Right forelimb (tissue), 1 donor: ENCODE measurements at places on chromosomes 3 and 15.

DNA sequence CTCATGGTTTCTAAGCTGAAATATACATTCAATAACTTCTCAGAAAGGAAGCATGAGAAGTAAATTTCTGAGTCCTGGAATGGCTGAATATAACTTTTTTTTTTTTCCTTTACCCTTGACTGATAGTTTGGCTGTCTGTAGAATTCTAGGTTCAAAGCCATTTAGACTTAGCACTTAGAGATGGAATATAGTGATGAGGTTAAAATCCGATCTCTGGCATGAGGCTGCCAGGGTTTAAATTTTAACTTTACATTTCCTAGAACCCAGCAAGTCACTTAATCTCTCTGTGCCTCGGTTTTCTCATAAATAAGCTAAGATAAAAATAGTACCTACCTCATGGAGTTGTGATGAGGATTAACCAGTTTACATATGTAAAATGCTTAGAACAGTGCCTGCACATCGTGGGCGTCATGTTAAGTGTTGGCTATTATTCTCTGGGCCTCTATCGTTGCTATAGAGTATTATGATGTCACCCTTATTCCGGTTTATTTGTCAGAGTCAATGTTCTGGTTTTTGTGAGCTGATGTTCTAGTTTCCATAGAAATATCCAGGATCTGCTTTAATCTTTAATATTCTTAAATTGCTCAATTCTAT is 199.8 kb upstream of the TLE3 start:
- no peak for DNase-seq

- DNase-seq: no peak
Observed at GRCh38 chr15:26214290-26214689, 351.2 kb upstream of the ATP10A start.

GRCh38 chr3:4514321-4514720 is 21.2 kb downstream of the ITPR1 start:
- DNase-seq: no peak

DNA sequence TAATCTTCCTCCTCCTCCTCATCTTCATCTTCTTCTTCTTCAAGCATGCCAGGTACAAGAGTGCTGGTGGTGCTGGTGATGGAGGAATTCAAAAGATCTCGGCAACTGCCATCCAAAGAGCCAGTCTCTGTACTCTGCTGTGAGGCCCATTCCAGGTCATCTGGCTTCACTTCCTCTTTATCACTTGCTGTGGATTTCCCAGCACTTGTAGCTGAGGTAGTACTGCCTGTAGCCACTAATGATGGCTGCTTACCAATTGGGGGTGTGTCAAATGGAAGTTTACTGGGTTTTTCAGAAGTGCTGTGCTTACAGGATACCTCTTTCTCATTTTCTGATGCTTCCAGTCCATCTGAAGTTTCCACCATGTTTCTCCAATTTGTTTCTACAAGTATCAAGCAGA is 28.8 kb upstream of the SHC4 start:
- DNase-seq: no peak

DNA sequence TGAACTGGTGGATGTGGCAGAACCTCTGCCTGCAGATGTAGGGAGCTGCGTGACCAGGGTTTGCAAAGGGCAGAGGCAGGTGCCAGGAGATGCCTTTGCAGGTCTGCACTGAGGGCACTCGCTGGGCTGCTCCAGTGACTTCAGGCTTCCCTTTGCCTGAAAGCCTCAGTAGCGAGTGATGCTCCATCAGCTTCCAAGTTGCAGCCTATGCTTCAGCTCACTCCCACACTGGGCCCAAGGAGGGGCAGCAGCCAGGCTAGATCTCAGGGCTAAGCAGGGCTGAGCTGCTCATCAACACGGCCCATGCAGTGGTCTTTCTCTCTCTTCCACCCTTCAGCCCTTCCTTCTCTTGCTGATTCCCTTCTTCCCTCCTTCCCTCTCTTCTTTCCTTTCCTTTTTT is 78.3 kb upstream of the RGMA start:
- DNase-seq: no peak

DNA sequence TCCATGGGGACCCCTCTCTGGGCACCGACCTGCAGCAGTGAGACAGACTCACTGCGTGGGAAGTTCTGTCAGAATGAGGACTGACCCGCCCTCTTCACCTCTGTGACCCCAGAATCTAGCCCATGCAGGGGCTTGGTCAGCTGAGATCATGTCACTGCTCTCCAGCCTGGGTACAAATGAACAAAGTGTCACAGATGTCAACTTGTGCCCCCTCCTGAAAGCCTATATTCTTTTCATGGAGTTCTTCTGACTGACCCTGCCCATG is 210.8 kb downstream of the XXYLT1 start:
- DNase-seq: no peak

GRCh38 chr15:67181221-67181639 is 73.2 kb downstream of the AAGAB start:
- DNase-seq: no peak

DNA sequence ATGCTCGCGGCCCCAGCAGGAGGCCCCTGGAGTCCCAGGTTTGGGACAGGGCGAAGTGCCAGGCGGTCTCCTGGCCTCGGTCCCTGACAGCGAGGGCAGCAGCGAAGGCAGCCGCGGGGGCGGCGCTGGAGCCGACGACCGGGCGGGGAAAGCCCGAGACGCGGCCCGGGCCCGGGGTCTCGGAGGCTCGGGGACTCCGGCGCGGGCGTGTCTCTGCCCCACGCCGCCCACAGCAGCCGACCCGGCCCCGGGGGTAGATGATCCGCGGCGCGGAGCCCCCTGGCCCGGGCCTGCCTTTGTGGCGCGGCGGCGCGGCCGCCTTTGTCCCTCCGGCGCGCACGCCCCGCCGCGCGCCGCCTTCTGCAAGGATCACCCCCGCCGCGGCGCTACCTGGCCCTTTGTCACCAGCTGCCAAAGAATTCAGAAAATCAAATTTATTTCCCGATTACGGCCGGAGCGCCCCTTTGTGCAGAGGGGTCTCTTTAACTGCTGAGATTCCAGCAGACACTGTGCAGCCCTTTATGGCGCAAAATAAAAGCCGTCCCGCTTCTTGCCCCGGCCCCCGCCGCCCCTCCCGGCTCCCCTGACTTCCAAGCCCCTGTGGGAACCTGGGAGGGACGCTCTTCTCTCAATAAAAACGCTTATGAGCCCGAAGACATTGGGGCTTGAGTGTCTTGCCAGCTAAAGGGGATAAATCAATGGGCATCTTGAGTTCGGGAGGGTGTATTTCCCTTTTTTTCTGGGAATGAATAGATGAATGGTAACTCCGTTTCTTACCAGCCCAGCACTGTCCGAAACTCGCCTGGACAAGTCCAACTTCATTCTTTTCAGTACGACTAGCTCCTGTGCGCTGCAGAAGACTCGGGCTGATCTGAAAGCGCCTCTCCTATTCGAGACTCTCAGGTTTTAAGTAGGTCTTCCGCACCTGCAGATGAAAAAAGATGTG is 68.4 kb downstream of the HES1 start:
- no peak for DNase-seq

GRCh38 chr15:81893182-81893835 is 152.5 kb downstream of the MEX3B start:
- DNase-seq: no peak

- DNase-seq: no peak
Observed at GRCh38 chr15:45586125-45586524, 1.1 kb upstream of the BLOC1S6 start.

GRCh38 chr3:127584734-127585133 is 5.8 kb downstream of the TPRA1 start:
- DNase-seq: no peak

GRCh38 chr15:62498278-62498677 is 333.2 kb upstream of the C2CD4B start:
- DNase-seq: no peak

DNA sequence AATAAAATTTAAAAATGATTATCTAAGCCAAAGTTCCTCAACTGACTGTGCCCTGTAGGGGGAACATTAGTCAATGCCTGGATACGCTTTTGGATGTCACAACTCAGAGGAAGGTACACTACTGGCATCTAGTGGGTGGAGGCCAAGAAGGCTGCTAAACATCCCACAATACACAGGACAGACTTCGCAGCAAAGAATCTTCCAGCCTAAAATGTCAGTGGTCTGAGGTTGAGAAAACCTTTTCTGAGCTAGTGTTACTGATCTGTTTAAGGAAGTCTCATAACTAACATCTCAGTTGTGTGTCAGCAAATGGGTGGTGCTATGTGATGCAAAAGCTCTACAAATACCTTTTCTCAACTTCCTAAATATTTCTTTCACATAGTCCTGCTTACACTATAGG is 20.9 kb upstream of the LDHAL6B start:
- no peak for DNase-seq

DNA sequence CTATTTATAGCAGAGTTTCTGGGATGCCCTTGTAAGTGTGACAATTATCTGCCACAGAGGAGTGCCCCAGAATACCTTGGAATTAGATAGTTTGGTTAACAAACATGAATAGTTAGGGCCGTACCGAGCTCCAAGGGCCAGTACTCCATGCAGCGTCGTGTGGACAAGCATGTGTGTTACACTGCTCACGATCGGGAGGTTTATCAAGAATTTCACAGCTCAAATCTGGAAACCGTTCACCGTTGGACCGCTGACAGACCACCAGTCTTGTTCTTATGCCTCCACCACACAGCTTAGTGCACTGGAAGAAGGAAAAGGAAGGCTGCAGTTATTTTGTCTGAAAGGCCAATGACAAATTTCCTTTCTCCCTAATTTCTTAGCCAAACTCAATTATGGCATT is 93.7 kb downstream of the ADAMTS9 start:
- DNase-seq: no peak

- no peak for DNase-seq
Observed at GRCh38 chr3:100041328-100041749, 73.0 kb downstream of the FILIP1L start.

DNA sequence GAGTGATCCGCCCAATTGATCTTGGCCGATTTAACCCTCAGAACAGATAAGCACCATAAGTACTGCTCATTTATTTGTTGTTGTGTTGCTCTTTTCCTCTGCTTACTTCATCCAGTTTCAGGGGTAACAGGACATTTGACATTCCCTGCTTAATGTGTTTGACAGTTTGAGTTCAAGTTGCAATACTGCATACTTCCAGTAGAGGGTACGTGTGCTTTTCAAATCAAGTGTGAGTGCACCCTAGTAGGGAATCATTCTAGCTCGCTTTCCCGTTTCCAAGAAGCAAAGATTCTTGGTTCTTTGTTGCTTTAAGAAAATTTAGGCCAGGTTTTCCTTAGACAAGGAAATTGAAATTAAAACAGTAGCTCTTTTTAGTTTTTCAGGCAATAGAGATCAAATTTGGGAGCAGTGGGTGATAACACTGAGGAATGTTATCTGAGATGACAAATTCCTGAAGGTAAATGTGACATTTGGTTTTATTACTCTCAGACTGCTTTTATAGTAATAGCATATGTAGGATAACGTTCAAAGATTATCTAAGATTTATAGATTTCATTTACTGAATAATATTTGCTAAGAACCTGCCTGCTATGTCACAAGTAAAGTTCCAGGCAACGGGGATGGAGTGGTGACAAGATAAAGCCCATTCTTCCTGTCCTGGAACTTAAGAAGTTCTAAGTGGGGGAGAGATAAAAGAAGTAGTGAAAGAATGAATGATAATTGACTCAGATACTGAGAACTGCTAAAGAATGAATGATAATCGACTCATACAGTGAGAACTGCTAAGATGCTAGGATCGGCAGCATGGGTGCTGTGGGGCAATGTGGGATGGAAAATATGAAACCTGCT is 73.3 kb downstream of the SYNPR start:
- DNase-seq: no peak

GRCh38 chr15:40349163-40349562 is 1.7 kb upstream of the PHGR1 start:
- DNase-seq: no peak

DNA sequence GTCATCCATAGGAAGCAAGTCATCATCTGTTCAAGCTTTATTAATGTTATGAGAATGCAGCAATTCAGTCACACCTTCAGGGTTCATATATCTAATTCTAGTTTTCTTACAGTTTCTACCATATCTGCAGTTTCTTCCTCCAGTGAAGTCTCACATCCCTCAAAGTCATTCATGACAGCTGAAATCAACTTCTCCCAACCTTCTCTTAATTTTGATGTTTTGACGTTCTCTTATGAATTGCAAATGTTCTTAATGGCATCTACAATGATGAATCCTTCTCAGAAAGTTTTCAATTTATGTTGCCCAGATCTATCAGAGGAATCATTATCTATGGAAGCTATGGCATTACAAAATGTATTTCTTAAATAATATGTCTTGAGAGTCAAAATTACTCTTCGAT is 210.4 kb upstream of the ZBTB20 start:
- no peak for DNase-seq

DNA sequence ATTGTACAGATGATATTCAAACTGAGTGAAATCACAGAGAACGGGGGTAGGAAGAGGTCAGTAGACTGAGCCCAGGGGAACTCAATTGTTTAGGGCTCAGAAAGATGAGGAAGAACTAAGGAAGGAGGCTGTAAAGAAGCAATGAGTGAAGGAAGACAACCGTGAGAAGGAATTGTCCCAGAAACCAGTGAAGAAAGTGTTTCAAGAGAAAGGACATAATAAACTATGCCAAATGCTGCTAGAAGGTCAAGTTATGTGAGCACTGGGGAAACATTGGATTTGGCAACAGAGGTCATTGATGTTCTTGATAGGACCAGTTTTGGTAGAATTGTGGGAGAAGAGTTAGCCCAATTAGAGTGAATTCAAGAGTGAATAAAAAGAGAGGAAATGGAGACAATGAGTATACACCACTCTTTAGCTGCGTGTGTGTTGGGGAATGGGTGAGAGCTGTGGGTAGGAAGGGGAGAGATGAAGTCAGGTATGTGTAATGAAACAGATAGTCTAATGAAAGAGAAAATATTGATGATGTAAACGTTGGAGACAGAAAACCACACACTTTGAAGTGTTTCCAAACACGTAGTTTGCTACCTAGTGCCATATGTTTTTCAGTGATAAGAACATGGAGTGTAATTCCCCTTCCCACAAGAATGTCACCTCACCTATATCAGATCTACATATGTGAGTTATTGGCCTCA is 42.5 kb upstream of the MME start:
- no peak for DNase-seq

DNA sequence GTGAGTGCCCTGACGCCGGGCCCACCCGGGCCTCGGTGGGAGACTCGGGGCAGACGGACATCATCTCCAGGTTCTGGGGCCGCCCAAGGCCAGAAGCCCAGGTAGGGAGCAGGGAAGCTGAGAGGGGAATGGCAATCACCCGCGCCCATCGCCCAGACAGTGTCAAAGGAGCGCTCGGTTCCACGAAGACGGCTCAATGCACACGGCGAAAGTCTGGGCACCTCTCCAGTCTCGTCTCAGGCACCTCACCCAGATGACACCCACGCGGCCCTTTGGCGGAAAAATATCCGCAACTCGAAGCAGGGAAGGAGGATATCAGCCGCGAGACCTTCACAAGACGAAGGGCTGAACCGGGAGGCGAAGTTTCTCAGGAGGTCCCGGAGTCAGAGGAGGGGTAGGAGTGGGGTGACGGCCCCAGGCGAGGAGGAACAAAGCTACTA is 916 bp downstream of the IL17RD start:
- peak; percentile 65 for DNase-seq

GRCh38 chr3:39447637-39448483 is 19.6 kb upstream of the MOBP start:
- DNase-seq: no peak
